ENCODE measurements at places on chromosomes 7 and 10.

- DNase-seq = no peak
Measured at GRCh38 chr10:75408509-75408875, 6.9 kb upstream of the ZNF503 start.

DNA sequence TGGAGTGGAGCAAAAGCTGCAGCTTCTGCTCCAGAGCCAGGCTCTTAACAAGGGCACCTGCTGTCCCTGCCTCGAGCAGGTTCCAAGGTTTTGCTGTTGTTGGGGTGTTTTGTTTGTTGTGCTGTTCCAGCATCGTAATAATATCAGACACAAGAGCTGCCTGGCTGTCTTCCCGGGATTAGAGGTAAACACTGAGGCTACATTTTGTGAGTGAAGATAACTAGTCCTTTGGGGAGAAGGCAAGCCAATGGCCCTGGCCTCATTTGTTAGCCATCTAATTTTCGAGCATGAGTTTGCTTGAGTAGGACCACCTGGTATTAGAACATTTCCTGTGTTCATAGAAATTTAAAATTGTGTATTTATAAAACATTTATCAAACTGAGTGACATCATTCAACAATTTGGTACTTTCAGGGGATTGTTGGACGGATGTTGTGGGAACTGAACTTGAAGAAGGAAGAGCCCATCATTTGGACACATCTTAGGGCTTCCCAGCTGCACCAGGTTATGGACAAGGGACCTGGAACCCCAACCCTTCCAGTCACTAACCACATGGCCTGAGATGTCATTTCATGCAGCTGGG is 555.0 kb downstream of the TNS3 start:
- no peak for DNase-seq

GRCh38 chr7:104793066-104793465 is 220.9 kb upstream of the KMT2E start:
- DNase-seq = no peak

DNA sequence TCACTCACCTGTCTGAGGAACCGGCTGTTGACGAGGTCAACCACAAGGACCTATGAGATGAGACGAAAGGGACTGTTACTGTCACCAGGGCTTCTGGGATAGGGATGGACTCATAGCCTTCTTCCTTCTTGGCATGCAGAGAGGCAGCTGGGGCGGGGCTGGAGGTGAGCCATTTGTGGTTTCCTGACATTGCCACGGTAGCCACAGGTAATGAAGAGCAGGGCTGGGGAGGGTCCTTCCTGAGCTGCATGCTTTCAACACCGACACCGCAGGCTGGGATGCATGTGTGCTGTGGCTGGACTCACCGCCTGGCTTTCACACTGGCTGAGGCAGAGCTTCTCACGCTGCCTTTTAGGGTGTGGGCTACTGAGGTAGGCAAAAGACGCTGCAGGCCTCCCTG is 46.4 kb upstream of the MKRN1 start:
- DNase-seq = no peak

- DNase-seq = no peak
Measured at GRCh38 chr7:24728503-24729364, 28.5 kb downstream of the GSDME start.

Data from GM12891 (cell line).